ENCODE measurements at places on chromosomes 7 and 10.

DNA sequence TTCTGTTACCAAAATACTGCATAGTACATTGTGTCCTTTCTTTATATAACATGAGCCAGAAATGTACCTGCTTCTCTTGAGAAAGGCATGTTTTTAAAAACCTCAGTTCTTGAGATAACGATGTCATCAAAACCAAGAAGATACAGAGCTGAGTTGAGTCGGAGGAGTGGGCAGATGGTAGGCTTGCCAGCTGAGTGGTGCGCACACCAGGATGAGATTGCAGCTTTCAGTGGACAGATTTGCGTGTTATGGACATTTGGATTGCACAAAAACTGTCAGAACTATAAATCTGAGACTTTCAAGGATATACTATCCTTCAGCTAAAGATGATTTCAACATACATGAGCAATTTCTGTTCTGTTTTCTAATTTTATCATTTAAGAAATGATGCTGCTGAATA is 25.0 kb downstream of the PRKAR2B start:
- DNase-seq = no peak

- peak; percentile 37 for DNase-seq
Observed at GRCh38 chr7:13279854-13280435, 592.5 kb downstream of the ARL4A start.

DNA sequence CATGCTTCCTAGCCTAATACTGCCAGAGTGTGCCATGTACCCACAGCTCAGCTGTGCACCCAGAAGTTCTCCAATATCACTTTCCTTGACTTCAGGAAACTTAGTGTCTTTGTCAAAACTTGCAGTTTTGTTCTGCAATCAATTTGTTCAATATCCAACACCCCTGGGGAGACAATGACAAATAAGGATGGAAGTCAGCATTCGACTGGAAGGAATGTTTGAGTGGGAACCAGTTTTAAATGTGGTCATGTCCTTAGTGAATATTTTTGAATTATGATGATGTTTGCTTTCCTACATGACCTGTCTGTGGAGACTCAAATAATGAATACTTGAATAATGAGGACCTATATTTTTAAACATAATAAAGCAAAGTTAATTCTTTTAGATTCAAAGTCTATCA is 112.0 kb downstream of the ANK3 start:
- DNase-seq = no peak

GRCh38 chr10:80477813-80478212 is 23.7 kb downstream of the TSPAN14 start:
- no peak for DNase-seq

DNA sequence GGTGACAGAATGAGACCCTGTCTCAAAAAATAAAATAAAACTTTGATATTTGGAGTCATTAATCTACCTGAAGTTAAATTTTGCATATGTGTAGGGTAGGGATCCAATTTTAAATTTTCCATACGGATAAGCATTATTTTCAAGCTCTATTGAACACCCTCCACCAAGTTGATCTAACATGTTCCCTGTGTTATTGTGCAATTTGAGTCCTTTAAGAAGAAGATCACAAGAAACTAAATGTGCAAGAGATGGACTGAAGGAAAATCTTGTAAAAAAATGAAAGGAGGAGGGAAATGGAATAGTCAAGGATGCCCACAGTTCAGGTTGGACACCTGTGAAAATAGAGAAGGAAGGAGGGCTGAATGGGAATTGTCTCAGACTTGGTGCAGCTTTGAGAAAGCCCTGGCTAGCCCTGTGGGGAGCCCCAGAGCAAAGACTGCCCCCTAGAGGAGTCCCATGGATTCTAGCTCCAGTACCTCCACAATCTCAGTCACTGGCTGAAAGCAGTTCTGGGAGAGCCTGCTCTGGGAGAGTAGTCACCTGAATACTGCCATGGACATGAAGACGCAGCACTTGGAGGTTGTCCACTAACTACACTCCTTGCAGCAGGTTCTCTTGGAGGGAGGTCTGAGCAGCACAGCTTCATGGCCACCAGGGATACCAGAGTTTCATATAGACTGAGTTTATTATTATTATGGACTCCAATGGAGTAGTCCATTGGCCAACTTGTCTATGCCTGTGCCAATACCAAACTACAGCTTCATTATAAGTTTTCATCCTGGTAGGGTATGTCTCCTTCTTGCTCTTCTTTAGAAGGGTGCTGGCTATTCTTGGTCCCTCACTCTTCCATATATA is 5.7 kb upstream of the TIAL1 start:
- DNase-seq = peak; percentile 32

GRCh38 chr7:73642834-73643233 is 18.5 kb upstream of the MLXIPL start:
- no peak for DNase-seq

DNA sequence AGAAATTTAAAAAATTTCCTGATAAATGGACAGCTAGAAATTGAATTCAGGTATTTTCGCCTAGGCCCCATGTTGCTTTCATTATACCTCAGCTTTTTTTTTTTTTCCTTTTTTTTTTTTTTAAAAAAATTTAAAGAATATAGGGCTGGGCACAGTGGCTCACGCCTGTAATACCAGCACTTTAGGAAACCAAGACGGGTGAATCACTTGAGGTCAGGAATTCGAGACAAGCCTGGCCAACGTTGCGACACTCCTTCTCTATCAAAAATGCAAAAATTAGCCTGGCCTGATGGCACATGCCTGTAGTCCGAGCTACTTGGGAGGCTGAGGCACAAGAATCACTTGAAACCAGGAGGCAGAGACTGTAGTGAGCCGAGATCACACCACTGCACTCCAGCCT is 334.0 kb downstream of the SORCS1 start:
- no peak for DNase-seq

DNA sequence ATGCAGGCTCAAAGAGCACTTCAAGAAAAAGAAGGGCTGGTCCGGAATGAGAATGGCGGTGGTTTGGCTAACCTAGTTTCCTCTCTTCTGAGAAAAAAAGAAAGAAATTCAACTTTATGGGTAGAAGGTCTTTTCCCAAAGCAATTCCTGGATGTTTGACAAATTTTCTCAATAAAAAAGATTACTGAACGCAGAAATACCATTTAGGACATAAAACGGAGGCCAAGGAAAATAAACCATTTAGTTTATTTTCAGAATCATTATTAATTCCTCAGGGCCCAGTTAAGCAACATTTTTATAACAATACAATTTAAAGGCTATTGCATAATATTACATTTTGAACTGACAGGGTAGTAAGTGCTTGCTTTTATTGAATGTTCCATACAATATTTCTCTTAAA is 284.6 kb upstream of the ANKRD30A start:
- DNase-seq = no peak

- no peak for DNase-seq
Observed at GRCh38 chr7:150748376-150748775, 11.2 kb downstream of the GIMAP5 start.

DNA sequence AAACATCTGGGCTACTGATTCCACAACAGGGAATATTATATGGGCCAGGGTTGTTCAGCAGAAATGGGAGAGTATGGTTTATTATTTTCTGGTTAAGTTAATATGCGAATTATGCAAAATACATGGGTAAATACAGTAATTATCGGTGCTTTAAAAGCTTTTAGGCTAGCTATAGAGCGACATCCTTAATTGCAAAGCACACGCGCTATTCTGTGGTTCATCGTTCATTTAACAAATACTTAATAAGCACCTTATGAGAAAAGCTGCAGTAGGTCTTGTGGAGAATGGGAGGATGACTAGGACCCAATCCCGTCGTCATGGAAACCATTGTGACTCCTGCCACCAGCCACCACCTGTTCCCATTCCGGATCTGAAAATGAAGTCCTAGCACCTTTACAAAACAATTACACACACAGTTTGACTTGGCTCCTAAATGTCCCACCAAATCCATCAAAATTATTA is 623 bp upstream of the CEP41 start:
- no peak for DNase-seq

GRCh38 chr10:58241346-58241745 is 26.3 kb downstream of the IPMK start:
- DNase-seq = no peak

- DNase-seq = no peak
Observed at GRCh38 chr7:37342176-37342687, 106.4 kb downstream of the ELMO1 start.

GRCh38 chr10:21402606-21403083 is 122.8 kb downstream of the SKIDA1 start:
- DNase-seq = no peak

- DNase-seq = no peak
Observed at GRCh38 chr10:30553018-30553625, 76.4 kb downstream of the LYZL2 start.

GRCh38 chr10:75612904-75613684 is 181.7 kb downstream of the LRMDA start:
- DNase-seq = no peak
